ENCODE measurements at places on chromosomes 1 and 21.

DNA sequence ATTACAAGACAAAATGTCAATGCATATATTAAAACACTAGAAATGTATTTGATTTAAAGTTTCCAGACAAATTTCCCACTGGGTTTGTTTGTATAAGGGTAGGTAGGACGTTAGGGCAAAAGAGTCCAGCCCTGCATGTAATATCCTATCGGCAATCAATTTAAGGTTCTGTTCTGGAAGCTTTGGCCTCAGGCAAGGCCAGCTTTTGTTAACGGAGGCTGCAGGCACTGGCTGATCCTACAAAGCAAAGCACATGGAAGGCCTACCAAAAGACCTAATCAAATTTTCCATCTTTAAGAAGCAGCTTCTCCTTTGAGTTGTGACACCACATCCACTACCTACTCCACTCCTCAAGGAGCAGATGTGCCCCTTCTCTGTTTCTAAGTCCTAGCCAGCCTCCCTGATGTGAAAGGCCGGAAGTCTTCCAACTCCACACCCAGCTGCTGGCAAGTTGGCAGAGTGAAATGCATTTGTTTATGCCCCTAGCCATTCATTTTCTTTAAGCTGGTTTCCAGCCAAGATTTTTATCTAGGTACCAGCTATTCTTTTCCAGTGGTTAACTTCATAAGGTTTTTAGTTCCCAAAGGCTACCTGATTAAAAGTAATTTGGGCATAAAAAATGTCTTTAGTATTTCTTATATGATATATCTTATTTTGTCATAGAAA lies 452.6 kb downstream of the PTBP2 start:
- peak; percentile 75 for DNase-seq

- no peak for DNase-seq
These were observed 75.1 kb upstream of the PGBD5 start for GRCh38 chr1:230501242-230501641.

- DNase-seq: no peak
These were observed 9.8 kb upstream of the AK5 start for GRCh38 chr1:77271852-77272580.

DNA sequence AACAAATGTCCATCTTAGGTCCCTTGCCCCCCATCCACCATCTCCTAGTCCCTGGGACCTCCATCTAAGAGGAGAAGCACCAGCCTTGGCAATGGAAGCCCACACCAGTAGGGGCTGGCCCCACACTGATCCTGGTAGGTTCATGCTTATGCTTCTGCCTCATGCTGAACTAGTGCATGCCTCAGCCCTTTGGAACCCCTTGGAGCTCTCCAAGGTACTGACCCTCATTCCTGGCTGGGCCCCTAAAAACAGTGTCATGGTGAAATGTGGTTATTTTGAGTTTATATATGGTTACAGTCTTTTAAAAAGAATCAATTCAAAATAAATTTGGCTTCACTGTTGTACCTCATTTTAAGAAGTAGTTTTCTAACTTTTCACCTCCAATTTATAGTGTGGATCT lies 108.3 kb downstream of the HIVEP3 start:
- no peak for DNase-seq

DNA sequence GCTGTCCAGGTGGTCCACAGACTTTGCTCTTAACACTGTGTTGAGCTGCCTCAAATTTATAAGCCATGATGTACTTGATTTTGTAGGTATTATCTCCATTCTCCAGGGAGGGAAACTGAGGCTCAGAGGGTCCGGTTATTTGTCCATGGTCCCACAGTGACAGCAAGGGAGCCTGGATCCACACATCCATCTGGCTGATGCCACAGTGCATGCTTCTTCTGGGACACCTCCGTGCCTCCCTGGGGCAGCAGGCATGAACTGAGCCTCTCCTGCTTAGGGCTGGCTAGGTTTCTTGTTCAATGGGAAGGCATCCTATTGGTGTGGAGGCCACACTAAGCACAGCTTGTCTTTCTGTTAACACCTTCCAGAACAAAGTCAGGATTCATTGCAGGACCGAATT lies 317.3 kb downstream of the AJAP1 start:
- DNase-seq: no peak

DNA sequence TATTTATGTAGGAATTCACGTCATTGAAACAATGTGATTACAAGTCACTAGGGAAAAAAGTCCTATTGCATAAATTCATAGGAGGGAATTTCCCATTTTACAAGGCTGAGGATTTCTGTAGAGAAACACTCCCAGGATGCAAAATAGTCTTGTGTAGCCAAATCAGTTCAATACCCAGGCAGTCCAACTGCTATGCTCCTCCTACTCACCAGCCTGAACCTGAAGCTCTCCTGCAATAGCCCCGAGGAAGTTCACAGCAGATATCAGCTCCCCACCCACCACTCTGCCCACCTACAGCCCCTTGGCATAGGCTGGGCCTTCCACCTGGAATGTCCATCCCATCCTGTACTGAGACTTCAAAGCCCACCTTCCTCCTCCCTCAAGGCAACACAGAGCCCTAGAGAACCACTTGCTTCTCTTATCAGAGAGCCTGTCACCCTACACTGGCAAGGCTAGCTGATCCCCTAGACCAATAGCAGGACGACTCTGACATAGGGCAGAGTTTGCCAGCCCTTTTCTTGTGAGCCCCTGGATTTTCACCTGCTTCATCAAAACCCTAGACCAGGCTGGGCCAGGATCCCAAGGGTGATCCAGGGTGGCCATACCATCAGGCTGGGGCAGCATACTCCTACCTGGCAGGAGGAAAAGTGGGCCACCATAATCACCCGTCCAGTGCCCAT lies 1.5 kb downstream of the LSS start:
- no peak for DNase-seq

GRCh38 chr21:17048974-17049373 lies 463.9 kb upstream of the CXADR start:
- DNase-seq: no peak

DNA sequence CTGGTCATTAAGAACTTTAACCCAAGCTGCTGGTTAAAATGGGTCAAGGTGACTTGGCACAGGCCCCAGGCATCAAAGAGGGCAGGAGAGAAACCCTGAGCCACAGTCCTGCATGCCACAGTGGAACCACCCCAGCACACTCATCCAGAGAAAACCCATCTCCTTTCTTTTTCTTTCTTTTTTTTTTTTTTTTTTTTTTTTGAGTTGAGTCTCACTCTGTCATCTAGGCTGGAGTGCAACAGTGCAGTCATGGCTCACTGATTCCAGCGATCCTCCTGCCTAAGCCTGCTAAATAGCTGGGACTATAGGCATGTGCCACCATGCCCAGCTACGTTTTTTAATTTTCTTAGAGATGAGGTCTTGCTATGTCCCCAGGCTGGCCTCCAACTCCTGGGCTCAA lies 109.2 kb upstream of the RAB4A start:
- no peak for DNase-seq

DNA sequence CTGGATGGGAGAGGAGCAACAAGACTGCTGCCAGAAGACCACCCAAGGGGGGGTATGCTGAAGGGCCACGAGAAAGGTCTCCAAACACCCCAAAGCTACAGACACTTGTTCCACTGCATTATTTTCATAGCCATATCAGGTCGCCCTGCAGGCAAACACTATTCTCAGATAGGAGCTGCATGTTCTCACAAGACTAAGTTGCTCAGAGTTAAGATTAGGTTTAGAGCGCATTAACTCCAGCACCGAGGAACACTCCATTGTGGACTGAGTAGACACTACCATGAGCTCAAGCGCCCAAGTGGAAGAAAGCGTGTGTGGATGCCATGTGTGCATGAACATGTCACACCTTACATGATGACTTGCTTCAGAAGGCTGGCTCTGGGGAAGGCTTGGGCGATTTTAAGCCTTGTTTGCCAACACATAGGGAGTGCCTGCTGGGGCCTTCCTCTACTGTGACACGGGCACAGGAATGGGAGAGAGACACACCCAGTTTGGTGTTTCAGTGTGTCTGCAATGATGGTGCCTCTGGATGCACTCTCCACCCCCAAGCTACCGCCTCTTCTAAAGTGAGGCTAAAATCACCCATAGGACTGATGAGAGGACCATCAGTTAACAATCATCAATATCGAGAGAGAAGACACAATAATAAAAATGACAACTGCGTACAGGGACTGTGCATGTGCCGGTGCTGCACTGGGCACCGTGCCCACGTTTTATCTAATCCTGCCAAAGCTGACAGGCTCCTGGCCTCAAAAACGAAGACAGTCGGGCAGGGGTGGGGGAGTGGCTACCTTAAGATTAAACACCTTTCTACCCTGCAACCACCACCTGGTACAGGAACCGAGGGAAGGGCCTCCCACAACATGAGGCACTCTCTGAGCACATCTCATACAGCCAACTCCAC lies 34.9 kb downstream of the SSBP3 start:
- peak; percentile 59 for DNase-seq

- peak; percentile 57 for DNase-seq
These were observed 519 bp upstream of the IQCC start for GRCh38 chr1:32204943-32205361.

- DNase-seq: no peak
These were observed 1.2 kb downstream of the NIPAL3 start for GRCh38 chr1:24416666-24417391.

Data from NCI-H1105 treated with DMSO at 0.1 percent for 48 hours (cell line).